Breast epithelium (tissue), 4 donors: ENCODE measurements at places on chromosomes 3 and 15. TPM values are rescaled to one million over a fixed set of nuclear protein-coding genes. Genes with fewer than 3 reads are reported as not detected.

DNA sequence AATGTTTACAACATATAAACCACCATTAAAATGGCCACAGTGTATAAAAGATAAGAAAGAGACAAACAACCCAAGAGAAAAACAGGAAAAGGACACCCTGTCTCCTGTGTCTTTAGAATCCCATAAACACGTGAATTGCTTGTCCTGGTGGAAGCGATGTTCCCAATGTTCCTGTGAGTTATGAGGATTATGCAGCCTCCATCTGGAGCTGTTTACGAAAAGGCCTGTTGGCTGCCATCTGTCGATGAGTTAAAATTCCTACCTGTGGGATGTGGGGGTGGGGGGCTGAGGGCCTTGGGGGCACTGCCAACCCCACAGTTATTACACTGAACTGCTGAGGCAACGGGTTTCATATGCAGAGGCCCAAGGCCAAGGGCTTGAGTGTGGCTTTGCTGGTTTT lies 13.6 kb downstream of the NISCH start:
- DNase-seq = no peak

DNA sequence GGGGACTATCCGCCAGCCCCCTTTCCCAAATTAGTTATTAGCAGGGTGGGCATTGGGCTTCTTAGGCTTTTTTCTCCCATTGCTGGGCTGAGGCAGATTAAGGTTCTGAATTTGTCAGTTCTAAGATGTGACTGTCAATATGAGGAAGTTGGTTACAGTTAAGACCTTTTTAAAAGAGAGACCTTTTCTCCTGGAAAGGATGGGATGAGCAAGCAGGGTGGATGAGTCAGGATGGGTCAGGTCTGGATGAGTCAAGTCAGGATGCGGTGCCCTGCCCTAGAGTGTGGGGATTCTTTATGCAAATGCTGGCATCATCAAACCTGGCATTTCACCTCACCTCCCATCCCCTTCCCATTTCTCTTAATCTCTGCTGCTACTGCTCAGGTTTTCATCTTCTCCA lies 1.9 kb downstream of the AEN start:
- DNase-seq = no peak

GRCh38 chr3:192128922-192129321 lies 598.4 kb downstream of the FGF12 start:
- no peak for DNase-seq

Gene C2CD4B
- total RNA-seq = 0.98 TPM

Gene RFTN1
- total RNA-seq = 29.5 TPM

Gene VGLL3
- total RNA-seq = 17.9 TPM

- DNase-seq = no peak
Measured at GRCh38 chr3:28218071-28218916, 23.1 kb upstream of the CMC1 start.

Gene XCR1
- total RNA-seq = under 0.01 TPM

- DNase-seq = peak; percentile 67
Measured at GRCh38 chr3:13484851-13485590, 4.9 kb downstream of the HDAC11 start.

GRCh38 chr3:68055215-68055614 lies 400.8 kb upstream of the SUCLG2 start:
- no peak for DNase-seq

GRCh38 chr15:70358011-70358819 lies 260.5 kb upstream of the TLE3 start:
- peak; percentile 12 for DNase-seq

Gene ZNF717
- total RNA-seq = 15.0 TPM

- no peak for DNase-seq
Measured at GRCh38 chr3:133767607-133768006, 21.4 kb downstream of the TF start.

Gene ZFYVE19
- total RNA-seq = 19.4 TPM

DNA sequence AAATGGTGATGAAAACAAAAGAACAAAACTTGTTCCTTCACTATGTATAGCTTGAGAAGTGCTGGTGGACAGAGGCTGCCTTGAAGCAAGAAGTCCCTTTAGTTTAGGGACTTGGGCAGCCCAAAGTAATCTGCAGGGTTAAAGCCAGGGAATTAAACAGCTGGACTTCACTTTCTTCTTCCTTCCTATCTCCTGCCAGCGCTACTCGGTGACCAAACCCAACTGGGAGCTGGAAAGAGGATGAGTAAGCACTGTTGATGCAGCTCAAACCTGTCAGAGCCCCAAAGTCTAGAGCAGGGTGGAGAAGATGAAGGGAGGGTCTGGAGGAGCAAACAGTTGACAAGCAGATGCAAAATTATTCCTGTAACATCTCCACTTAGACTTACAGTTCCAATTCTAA lies 73.1 kb upstream of the FBN1 start:
- DNase-seq = no peak

GRCh38 chr3:140093742-140094141 lies 158.8 kb downstream of the CLSTN2 start:
- DNase-seq = no peak

DNA sequence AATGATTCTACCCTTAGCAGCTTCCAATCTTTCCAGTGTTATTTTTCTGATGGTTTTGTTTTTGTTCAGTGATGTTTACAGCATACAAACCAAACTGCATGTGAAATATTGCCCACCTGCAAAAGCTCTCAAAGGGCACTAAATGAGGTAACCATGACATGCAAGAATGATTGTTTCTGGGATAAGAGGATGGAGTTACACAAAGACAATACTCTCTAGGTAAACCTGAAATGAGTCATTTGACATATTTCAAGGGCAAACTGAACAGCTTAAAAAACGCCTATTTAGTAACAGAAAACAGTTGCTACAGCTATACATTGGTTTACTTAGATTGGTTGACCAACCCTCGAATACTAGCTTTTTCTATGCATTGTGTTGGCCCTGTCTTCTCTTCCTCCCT lies 481.7 kb downstream of the ZPLD1 start:
- DNase-seq = no peak

DNA sequence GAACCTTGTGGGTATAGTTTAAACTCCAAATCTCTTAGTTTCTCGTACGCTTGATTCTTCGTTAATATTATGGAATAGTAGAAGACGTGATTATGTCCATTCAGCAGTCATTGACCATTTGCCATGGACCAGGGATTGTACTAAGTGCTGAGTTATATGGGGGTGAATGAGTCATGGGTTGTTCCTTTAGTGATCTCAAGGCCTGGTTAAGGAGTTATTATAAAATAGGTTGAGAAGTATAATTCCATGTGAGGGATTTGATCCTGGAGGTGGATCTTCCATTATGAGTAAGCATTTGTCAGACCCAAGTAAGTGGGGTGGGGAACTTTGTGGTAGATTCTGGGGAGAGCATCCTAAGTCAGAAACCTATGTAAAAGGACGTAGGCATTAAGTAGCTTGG lies 15.4 kb downstream of the NR2C2 start:
- DNase-seq = no peak

DNA sequence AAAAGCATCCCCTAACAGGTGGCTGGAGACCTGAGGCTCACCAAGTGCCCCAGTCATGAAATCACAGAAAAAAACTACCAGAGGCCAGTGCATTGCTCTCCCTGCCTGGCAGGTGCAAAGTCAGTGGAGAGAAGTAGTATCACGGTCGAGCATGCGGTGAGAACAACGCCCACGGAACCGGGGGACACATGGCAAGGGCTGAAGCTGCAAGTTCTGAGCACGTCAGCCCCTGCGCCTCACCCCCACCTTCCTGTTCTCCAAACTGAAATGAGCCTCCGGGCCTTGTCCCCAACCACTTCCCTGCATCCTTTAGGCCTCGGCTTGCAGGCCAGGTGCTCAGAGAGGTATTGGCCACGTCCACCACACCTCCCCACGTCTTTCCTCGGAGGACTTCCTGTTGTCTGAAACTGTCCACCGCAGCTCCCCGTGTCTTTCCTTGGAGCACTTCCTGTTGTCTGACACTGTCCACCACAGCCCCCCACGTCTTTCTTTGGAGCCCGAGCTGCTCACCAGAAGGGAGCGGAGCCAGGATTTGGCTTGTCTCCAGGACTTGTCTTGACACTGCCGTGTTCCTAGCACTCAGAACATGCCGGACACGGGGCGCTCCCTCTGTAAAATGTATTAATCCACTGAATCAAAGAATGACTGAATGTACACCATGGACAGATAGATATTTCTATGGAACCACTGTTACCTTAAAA lies 43.9 kb downstream of the NSMCE3 start:
- no peak for DNase-seq

Gene C3orf80
- 0.15 TPM for total RNA-seq
